ENCODE measurements at places on chromosomes 7 and 10.

DNA sequence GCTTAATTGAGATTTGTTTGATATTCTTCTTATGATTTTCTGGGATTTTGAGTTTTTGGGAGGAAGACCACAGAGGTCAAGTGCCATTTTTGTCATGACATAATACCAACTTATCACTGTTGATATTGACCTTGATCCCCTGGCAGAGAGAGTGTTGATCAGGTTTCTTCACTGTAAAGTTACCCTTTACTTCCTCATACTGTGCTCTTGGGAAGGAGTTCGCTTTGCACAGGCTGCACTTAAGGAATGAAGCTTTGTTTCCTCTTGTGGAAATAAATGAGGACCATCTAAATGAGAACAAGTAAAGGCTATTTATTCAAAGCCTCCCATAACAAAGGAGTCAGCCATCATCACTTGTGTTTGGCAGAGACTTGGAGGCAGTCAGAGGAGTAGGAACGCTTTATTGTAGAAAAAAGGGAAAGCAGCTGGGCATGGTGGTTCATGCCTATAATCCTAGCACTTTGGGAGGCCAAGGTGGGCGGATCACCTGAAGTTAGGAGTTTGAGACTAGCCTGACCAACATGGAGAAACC, 16.1 kb downstream of the ST7 start:
- DNase-seq: no peak

GRCh38 chr7:94492601-94493000, 17.0 kb upstream of the CASD1 start:
- no peak for DNase-seq

- DNase-seq: no peak
These were observed 9.3 kb downstream of the TFEC start for GRCh38 chr7:116021237-116021636.

- DNase-seq: no peak
These were observed 777 bp downstream of the RUNDC3B start for GRCh38 chr7:87628780-87629569.

DNA sequence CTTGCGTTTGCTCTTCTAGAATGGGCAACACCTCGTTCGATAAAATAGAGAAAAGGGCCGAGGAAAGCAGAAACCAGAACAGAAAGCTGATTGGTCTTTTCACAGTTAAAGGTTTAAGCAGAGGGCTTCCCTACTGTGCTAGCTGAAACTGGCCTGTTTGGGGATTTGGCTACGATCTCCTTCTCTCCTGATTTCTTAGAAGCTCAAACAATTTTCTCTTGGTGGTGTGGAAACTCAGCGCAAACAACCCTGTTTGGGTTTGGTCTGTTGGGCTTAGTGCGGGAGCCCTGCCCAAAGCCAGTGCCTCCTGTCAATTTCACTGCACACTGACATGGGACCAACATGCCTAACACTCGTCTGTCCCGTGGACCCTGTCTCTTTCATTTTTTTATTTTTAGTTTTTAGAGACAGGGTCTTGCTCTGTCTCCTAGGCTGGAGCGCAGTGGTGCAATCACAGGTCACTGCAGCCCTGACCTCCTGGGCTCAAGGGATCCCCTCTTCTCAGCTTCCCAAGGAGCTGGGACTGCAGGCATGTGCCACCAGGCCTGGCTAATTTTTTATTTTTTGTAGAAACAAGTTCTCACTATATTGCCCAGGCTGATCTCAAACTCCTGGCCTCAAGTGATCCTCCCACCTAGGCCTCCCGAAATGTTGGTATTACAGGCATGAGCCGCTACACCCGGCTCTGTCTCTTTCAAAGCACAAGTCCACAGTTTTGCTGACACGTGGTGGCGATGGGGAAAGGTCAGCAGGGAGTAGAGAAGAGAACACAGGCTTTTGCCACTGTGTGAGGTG, 16.5 kb upstream of the BNIP3 start:
- no peak for DNase-seq

DNA sequence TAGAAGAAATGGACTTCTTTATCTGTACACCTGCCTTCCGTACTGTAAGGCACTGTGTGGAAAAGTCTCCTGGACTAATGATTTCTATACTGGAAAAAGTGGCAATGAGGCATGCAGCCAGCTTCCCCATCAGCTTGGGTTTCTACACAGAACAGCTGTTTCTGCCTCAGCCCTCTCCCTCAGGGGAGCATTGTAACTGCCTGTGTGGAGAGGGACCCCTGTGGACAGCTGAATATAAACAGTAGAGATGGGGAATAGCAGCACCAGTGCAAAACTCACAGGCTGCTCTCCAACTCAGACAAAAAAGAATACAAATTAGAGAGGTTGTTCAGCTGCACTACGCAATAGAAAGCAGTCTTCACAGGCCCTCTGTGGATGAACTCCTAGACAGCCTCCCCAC, 451.3 kb upstream of the MBL2 start:
- no peak for DNase-seq

DNA sequence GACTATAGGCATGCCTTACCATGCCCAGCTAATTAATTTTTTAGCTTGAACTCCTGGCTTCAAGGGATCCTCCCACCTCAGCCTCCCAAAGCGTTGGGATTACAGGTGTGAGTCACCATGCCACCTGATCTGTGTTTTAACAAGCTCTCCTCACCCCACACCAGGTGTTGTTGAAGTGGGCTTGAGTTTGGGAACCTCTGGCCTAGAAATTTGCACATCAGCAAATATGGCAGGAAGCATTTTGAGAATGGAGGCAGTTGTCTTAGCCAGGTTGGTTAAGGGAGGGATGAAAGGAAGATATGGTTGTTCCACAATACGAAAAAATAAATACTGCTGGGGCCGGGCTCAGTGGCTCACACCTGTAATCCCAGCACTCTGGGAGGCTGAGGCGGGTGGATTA, 433.1 kb downstream of the TYW1 start:
- no peak for DNase-seq

DNA sequence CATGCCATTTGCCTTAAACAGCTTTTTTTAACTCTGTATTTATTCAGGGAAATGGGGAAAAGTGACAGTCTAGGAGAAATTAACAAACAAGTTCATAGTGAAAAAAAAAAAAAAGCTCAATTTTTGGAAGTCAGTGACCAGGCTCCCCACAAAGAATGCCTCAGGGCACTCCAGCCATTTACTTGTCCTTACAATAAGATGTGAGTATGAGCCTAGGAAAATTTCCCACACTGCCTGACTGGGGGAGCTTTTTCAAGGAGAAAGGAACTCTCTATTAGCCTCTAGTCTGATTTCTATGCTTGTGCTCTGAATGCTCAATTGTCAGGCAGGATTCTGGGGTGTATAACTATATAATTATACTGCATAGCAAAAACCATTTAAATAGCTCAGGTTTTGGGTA, 74.9 kb upstream of the NRBF2 start:
- DNase-seq: no peak

DNA sequence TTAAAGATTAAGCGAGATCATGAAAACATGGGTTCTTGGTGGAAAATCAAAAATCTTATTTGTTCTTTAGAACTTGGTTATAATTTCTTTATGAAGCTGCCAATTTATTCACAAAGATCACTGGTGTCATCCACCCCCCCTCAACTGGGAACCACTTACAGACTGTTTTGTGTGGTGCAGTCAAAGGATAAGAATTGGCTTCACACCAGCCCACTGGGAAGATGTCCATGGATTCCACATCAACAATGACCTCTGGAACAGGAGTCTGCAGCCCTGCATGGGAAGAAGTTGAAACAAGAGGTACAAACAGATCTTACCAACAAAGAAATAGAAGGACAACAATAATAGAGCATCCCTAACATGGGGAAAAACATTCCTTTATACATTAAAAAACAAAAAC, 205.2 kb downstream of the SFMBT2 start:
- DNase-seq: no peak

GRCh38 chr10:84177541-84178141, 4.0 kb downstream of the GPR15LG start:
- DNase-seq: peak; percentile 52

GRCh38 chr10:91046869-91047268, 126.0 kb upstream of the ANKRD1 start:
- no peak for DNase-seq

- no peak for DNase-seq
These were observed 19.1 kb upstream of the OTUD1 start for GRCh38 chr10:23419655-23420329.

- DNase-seq: no peak
These were observed 207.7 kb upstream of the TEX47 start for GRCh38 chr7:89002981-89003956.

- DNase-seq: no peak
These were observed 500.0 kb downstream of the TYW1 start for GRCh38 chr7:67496589-67496988.

DNA sequence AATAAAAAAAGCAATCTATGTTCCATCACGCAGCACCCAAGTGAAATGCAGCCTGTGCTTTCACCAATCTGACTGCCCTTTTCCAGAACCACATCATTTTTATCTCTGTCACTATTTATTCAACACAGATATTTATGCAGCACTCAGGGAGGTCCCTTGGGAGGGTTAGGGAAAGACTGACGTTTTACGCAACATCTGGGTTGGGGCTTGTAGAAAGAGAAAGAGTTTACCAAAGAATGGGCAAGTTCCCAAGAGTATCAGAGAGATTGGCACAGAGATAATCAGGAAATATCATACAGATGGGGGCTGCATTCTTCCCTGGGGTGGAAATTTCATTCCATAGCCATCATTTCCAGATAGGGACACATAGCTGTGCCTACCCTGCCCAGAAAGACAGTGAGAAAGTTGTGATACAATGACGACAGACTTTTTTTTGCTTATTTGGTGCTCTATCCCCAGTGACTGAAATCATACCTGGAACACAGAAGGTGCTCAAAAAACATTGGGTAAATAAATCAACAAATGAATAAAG, 474.2 kb downstream of the CALN1 start:
- DNase-seq: peak; percentile 10

GRCh38 chr10:129909080-129909479, 55.0 kb downstream of the EBF3 start:
- no peak for DNase-seq

DNA sequence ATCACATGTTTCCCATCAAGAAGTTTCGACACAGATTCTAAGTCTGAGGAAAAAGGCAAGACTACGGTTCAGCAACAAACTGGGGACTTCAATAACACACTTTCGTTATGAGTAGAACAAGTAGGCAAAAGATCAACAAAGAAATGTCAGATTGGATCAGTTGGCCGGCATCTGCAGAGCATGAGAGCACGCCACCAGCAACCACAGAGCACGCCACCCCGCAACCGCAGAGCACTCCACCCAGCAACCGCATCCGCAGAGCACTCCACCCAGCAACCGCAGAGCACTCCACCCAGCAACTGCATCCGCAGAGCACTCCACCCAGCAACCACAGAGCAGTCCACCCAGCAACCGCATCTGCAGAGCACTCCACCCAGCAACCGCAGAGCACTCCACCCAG, 89.7 kb upstream of the FAM20C start:
- DNase-seq: no peak

DNA sequence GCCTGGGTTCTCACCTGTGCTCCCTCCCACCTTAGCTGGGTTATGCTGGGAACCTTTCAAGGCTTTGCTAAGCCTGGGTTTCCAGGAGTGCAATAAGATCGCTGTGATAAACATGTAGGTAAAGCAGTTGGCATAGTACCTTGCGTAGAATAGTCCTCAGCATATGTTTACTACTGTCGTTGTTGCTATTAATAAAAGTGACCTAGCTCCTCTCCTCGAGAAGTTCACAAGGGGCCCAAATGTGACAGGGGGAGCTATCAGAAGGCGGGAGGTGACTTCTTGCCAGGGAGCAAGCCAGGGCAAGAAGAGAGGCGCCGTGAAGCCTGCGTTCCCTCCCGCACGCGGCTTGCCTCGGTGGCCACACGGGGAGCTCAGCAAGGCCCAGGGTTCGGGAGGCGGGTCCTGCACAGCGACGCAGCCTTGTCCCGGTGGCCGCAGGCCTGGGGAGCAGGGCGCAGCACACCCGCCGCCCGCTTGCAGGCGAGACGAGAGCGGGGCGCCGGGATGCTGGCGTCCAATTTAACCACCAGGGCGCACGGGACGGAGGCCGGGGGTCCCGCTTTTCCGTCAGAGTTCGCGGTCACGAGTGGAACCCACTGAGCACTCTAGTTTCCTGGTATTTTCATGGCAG, 106.2 kb downstream of the SNX10 start:
- no peak for DNase-seq

DNA sequence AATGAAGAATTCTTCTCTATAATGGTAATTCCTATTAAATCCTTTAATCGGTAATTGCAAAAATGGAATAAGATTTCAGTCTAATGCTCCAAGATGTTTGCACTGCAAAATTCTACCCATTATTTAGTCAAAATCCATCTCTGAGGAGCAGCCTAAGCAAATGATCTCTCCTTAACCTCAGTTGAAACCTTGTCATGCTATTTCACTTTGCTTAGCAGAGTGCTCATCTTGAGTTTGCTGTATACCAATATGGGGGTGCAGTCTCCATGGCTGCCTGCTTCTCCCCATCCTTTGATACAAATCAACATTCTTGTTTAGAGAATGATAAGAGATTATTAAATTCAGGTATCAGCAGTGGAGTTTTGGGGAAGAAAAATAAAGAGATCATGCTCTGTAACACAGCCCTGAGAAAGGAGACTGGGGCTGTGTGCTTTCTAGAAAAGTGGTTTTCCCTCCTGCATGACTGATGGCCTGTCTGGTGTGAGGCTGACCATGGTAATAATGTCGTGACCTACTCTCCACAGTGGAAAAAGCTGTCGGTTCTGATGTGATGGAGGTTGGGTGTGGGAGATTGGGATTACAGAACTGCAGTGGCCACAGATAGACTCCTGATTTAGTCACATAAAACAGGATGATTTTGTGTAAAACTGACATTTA, 982.1 kb downstream of the NRG3 start:
- no peak for DNase-seq

DNA sequence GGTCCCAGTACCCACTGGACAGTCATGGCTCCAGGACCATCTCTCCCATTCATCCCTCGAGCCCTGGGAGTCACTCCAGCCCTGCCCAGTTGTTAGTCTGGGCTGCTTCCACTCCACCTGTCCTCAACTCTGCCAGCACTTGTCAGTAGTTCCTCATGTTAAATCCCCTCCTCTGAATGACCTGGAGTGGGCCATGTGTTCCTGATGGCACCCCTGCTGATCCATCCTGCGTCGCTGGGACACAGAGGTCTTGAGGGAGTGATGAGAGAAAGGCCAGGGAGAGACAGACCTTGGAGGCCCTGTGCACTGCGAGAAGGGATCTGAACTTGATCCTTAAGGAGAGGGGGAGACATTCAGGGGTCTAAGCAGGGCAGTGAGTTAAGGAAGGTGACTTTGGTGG, 174.9 kb downstream of the GRID1 start:
- no peak for DNase-seq

GRCh38 chr7:46454816-46455215, 533.7 kb upstream of the IGFBP3 start:
- no peak for DNase-seq

DNA sequence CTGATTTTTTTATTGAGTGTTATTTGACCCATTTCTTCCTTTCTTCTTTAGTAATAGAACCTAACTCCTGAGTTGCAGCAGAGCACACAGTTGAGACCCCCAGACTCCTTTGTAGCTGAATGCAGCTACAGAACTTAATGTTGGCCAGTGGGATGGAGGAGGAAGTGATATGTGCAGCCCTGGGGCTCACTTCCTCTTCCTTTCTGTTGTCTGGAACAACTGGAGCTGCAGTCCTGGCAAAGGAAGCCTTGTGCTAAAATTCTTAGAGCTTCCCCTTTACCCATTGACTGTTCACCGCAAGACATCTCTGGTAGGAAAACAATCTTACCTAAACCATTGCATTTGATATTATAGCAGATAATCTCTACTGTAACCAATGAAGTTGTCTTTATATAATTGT, 86.6 kb downstream of the ITGB8 start:
- DNase-seq: no peak
